ENCODE measurements at places on chromosomes 2 and 18. TPM values are rescaled to one million over a fixed set of nuclear protein-coding genes. Genes with fewer than 3 reads are reported as not detected.

Gene EFHD1
- 15.0 TPM for total RNA-seq

Gene PRKAG3
- total RNA-seq, result not detected

Gene CYTIP
- not detected for total RNA-seq

Gene LMAN2L
- total RNA-seq, result 13.2 TPM

Gene HADHB
- total RNA-seq, result 73.1 TPM

Gene HOXD12
- not detected for total RNA-seq

Gene TUBA3E
- not detected for total RNA-seq

Measured in PC-9 (cell line).